ENCODE measurements at places on chromosomes 7 and 10.

DNA sequence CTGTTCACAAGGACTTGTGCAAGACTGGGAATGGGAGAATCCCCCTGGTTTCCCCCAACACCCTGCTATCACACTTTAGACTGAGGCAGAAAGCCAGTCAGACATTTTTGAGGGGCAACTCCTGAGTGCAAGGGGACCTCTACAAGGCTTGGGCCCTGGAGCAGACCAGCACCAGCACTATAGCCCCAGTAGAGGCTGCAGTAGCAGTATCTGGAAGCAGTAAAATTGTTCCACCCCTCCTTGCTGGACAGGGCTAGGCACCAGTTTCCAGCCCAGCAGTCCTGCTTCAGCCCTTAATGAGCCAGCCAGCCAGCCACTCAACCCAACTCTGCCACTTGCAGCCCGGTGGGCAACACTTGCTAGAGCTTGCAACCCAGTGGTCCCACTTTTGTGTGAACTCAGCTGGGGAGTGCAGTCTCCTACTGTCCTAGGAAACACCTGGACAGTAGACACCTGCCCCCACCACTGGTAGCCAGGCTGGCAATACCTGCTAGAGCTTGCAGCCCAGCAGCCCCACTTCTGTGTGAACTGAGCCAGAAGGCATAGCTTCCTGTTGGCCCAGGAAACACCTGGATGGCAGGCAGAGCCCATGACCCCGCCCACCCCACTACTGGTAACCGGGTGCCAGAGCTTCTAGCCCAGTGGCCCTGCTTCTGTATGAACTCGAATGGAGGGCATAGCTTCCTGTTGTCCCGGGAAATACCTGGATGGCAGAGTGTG is 65.0 kb downstream of the FBXL13 start:
- H3K4me3 ChIP-seq, result no peak overlapping the region
- no peaks in the 10 kb centered on the region for H3K36me3 ChIP-seq
- H3K4me1 ChIP-seq, result no peaks in the 10 kb centered on the region
- peaks cover 3% of the 10 kb centered on the region for H3K27me3 ChIP-seq

DNA sequence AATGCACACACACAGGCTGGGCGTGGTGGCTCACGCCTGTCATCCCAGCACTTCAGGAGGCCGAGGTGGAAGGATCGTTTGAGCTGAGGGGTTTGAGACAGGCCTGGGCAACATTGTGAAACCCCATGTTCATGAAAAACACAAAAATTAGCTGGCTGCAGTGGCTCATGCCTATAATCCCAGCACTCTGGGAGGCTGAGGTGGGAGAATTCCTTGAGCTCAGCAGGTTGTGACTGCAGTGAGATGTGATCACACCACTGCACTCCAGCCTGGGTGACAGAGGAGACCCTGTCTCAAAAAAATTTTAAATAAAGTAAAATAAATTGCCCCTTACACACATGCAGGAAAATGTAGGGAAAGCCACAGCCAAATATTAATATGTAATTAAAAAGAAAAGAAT is 44.1 kb downstream of the RNF32 start:
- peaks cover 5% of the 10 kb centered on the region for H3K36me3 ChIP-seq
- no peak for DNase-seq
- H3K27me3 ChIP-seq, result no peaks in the 10 kb centered on the region
- H3K4me1 ChIP-seq, result no peaks in the 10 kb centered on the region

DNA sequence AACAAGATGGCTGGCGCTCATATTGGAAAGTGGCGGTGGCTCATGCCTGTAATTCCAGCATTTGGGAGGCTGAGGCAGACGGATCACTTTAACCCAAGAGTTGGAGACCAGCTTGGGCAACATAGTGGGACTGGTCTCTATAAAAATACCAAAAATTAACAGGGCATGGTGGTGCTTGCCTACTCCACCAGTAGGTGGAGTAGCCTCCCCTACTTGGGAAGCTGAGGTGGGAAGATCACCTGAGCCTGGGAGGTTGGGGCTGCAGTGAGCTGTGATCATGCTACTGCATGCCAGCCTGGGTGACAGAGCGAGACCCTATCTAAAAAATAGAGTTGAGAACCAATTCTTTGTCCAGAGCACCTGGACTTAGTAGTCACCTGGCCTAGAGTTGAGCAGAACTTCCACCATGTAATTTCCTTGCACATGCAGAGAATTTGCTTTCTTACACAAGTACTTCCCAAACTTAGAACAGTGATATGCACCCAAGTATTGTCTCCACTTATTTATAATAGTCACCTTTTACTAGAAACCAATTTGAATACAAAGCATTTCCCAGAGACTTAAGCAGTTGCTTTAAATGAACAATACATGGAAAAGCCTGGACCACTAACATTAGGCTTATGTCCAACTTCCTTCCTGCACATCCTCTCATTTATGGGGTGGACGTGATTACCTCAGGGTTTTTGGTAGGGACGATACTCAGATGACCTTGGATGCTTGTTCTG is 15.9 kb downstream of the LAMB4 start:
- no peak overlapping the region for H3K4me3 ChIP-seq
- peaks cover 5% of the 10 kb centered on the region for H3K27me3 ChIP-seq
- DNase-seq, result peak; percentile 36
- H3K4me1 ChIP-seq, result no peaks in the 10 kb centered on the region

DNA sequence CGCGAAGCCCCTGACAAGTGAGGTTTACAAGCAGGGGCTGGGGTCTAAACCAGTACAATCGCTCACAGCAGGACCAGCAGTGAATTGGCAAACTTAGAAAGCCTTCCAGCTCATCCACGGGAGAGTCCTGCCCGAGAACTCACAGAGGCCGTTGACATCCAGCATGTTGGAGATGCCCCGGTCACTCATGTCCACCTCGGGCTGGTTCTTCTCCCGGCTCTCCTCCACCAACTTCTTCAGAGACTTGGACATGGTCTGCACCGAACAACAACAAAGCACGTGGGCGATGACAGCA is 447 bp downstream of the RSU1 start:
- peaks cover 52% of the 10 kb centered on the region for H3K4me1 ChIP-seq
- H3K27me3 ChIP-seq, result peaks cover 6% of the 10 kb centered on the region
- H3K36me3 ChIP-seq, result peaks cover 21% of the 10 kb centered on the region

- no peaks in the 10 kb centered on the region for H3K36me3 ChIP-seq
- no peaks in the 10 kb centered on the region for H3K27me3 ChIP-seq
- DNase-seq, result no peak
- H3K4me3 ChIP-seq, result no peak overlapping the region
- no peak overlapping the region for H3K27ac ChIP-seq
- H3K4me1 ChIP-seq, result no peaks in the 10 kb centered on the region
These were observed 181.1 kb downstream of the SDHAF3 start for GRCh38 chr7:97298561-97298960.

- peaks cover 3% of the 10 kb centered on the region for H3K36me3 ChIP-seq
- DNase-seq, result no peak
- peaks cover 44% of the 10 kb centered on the region for H3K4me1 ChIP-seq
- H3K4me3 ChIP-seq, result no peak overlapping the region
These were observed 24.7 kb upstream of the ADCYAP1R1 start for GRCh38 chr7:31027161-31027965.

- no peaks in the 10 kb centered on the region for H3K36me3 ChIP-seq
- H3K27me3 ChIP-seq, result no peaks in the 10 kb centered on the region
- DNase-seq, result no peak
- H3K4me3 ChIP-seq, result no peak overlapping the region
- H3K4me1 ChIP-seq, result no peaks in the 10 kb centered on the region
- no peak overlapping the region for H3K27ac ChIP-seq
These were observed 789.8 kb downstream of the PHTF2 start for GRCh38 chr7:78588393-78588792.

GRCh38 chr10:117684672-117685211 is 142.2 kb downstream of the EMX2 start:
- no peaks in the 10 kb centered on the region for H3K36me3 ChIP-seq
- no peaks in the 10 kb centered on the region for H3K4me1 ChIP-seq
- no peak overlapping the region for H3K4me3 ChIP-seq
- no peak for DNase-seq
- peaks cover 3% of the 10 kb centered on the region for H3K27me3 ChIP-seq

GRCh38 chr7:2795906-2796305 is 48.2 kb downstream of the GNA12 start:
- no peak for DNase-seq
- no peak overlapping the region for H3K4me3 ChIP-seq
- H3K36me3 ChIP-seq, result peaks cover 21% of the 10 kb centered on the region
- H3K4me1 ChIP-seq, result peaks cover 5% of the 10 kb centered on the region
- no peak overlapping the region for H3K27ac ChIP-seq
- H3K27me3 ChIP-seq, result peaks cover 6% of the 10 kb centered on the region

GRCh38 chr7:153452661-153453060 is 599.5 kb upstream of the DPP6 start:
- H3K36me3 ChIP-seq, result no peaks in the 10 kb centered on the region
- H3K4me1 ChIP-seq, result no peaks in the 10 kb centered on the region
- no peaks in the 10 kb centered on the region for H3K27me3 ChIP-seq
- H3K4me3 ChIP-seq, result no peak overlapping the region
- DNase-seq, result no peak

- H3K4me1 ChIP-seq, result no peaks in the 10 kb centered on the region
- H3K4me3 ChIP-seq, result no peak overlapping the region
- DNase-seq, result no peak
- H3K36me3 ChIP-seq, result no peaks in the 10 kb centered on the region
- H3K27ac ChIP-seq, result no peak overlapping the region
These were observed 23.9 kb downstream of the SLC18A2 start for GRCh38 chr10:117264782-117265181.
